ENCODE measurements at places on chromosomes 7 and 10.

DNA sequence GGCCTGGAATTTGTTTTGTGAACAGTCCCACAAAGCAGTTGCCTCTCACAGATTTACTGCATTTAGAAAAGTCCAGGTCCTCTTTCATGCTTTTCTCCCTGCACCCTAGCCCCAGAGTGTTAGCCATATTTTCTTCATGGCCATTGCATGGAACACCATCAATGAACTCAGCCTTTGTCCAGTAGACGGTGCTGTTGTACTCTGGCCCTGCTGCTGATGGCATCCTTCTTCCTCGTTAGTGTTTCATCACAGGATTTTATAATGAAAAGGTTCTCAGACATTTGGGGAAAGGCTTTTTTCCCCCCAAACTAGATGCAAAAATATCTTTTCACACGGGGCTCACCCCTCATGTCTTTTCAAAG, 93.0 kb upstream of the SLC25A13 start:
- DNase-seq: no peak

GRCh38 chr7:4461531-4461930, 220.6 kb upstream of the FOXK1 start:
- no peak for DNase-seq

DNA sequence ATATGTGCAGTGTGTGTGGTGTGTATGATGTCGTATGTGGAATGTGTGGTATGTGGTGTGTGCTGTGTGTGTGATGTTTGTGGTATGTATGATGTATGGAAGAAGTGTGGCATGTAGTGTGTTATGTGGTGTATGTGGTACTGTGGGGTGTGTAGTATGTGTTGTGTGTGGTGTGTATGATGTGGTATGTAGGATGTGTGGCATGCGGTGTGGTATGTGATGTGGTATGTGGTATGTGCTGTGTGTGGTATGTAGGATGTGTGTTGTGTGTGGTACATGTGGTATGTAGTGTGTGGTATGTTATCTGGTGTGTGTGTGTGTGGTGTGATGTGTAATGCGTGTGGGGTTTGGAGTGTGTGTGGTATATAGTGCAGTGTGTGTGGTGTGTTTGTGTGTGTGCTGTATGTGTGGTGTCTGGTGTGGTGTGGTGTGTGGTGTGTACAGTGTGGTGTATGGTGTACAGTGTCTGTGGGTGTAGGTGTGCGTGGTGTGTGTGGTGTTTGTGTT, 129.6 kb downstream of the ATP6V0E2 start:
- no peak for DNase-seq

GRCh38 chr10:71790749-71791440, 17.6 kb upstream of the VSIR start:
- DNase-seq: no peak

GRCh38 chr7:70344726-70345125, 746.5 kb downstream of the AUTS2 start:
- DNase-seq: no peak

DNA sequence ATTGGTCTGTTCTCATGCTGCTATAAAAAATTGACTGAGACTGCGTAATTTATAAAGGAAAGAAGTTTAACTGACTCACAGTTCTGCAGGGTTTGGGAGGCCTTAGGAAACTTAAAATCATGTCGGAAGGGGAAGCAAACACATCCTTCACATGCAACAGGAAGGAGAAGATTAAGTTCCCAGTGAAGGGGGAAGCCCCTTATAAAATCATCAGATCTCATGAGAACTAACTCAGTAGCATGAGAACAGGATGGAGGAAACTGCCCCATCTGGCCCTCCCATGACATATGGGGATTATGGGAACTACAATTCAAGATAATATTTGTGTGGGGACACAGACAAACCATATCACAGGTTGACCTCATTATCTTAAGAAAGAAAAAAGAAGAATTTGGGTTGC, 134.5 kb downstream of the PPP1R3A start:
- no peak for DNase-seq

DNA sequence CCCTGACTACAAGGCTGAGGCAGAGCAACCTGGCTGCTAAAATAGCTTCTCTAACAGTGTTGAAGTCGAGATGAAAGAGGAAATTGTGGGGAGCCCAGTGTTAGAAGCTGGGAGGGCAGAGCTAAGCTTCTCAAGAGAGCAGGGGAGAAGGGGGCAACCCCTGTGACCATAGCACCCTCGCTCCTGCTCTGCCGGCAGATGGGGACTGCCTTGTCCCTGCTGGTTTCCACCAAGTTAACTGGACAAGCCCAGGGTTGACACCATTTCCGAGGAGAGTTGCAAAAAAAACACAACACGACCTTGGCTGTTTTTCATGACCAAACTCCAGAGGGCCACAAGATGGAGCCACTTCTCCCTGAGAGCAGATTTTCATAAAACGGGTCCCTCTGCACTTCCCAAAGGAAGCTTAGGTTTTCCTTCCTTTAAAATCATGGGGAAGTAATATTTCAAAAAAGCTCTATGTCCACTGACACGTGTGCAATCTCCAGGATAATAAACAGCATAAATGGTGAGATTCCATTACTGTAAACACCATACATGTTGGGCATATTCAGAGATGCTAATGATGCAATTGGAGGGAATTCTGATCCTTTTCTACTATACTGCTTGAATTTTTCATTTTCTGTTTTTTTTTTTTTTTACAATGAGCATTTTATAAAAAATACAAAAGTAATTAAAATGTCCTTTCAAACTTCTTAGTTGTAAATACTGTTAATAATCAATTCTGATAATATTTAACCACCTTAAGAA, 140.4 kb downstream of the PIP4K2A start:
- no peak for DNase-seq

DNA sequence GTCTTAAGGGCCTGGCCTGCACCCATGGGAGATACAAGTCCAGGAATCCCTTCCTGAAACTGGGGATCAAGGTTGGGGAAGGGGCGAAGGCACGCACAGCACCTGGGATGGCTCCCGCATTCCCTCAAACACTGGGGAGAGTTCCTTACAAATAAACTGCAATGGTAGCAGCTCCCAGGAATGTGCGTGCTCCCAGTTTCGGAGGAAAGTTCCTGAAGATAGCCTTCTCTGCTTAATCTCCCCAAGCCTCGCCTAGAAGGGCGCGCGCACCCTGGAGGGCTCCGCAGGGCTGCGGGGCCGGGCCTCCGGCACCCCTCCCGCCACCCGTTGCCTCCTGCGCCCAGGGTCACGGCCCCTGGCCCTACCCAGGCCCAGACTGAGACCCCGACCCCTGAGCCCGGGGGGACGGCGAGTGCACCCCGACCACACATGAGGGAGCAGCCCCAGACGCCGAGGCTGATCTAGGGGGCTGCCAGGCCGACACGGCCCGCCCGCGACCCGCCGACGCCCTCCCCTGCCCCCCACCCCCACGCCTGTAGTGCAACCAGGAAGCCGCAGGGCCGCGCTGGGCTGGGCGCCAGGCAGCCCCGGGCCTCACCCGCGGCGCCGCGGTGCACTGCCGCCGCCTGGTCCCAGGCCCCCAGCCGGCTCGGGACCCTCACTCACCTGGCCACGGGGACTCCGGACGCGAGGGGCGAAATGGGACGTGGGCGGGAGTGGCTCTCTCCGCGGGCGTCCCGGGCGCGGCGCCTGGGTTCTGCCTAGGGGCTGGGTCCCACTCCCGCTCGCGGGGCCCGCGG, 460 bp downstream of the ANXA11 start:
- no peak for DNase-seq

DNA sequence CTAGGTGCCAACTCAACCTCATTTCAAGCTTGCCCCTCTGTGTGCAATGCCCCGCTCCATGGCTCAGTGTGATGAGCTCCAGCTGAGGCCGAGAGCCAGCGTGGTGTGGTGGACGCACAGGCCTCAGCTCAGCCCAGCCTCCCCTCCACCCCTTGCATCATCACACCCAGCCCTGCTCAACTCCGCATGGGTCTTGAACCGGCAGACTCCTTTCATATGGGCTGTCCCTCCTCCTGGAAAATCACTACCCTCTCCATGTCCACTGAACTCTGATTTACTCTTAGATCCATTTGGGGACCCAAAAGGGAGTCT, 16.6 kb upstream of the SLC18A3 start:
- no peak for DNase-seq

GRCh38 chr7:21866731-21867130, 79.0 kb downstream of the CDCA7L start:
- no peak for DNase-seq

DNA sequence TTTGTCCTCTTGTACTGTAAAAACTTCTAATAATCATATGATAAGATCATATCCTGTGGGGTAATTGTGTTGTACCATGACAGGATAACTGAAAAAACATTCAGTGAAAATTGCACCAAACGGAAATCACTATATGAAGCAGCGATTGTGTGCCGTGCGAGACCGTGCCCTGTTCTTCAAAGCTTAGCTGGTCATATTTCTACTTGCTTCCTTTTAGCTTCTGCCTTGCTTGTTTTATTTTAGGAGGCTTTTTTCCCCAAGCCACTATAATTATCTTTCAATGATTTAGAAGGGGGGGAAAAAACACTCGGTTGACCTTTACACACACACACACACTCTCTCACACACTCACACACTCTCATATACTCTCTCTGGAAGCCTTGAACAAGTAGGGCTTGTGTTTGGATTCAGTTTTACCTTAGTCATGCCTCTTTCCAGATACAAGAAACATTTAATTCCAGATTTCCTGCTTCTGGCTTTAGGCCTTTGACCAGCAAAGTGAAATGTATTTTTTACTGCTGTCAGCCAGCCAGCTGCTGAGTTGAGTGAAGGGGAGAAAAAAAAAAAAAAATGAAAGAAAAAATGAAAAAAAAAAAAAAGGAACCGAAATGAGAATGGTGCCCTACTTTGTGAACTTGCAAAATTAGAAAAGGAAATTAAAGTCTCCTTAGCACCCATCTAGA, 181.4 kb downstream of the ARID5B start:
- DNase-seq: no peak

GRCh38 chr10:119750391-119751230, 24.8 kb downstream of the INPP5F start:
- peak; percentile 61 for DNase-seq

DNA sequence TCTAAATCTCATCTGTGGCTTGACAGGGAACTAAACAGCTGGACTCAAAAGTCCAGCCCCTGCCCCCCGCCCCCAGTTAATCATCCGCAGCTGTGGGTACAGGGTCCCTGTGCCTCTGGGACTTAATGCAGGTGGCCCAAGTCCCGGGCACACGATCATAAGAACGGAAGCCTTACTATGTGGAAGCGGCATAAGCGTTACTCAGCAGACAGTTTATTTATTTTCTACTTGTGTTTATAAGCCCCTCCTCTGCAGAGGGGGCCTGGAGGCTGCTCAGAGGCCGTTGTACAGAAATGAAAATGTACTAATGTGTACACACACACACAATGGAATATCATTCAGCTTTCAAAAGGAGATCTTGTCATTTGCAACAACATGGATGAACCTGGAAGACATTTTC, 158.0 kb upstream of the TNS3 start:
- DNase-seq: no peak

DNA sequence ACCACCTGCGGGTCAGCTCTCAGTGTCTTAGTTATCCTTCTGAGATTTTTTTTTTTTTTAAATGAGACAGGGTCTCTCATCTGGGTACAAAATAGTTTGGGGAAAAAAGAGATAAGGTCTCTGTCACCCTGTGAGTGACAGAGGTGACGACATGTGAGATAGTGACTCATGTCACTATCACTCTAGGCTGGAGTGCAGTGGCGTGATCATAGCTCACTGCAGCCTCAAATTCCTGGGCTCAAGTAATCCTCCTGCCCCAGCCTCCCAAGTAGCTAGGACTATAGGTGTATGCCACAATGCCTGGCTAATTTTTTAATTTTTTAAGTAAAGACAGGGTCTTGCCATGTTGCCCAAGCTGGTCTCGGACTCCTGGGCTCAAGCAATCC, 10.4 kb downstream of the BLVRA start:
- DNase-seq: no peak

- no peak for DNase-seq
These were observed 54.0 kb upstream of the ABCB5 start for GRCh38 chr7:20561466-20561865.

GRCh38 chr10:61903928-61904344, 2.4 kb downstream of the ARID5B start:
- no peak for DNase-seq

DNA sequence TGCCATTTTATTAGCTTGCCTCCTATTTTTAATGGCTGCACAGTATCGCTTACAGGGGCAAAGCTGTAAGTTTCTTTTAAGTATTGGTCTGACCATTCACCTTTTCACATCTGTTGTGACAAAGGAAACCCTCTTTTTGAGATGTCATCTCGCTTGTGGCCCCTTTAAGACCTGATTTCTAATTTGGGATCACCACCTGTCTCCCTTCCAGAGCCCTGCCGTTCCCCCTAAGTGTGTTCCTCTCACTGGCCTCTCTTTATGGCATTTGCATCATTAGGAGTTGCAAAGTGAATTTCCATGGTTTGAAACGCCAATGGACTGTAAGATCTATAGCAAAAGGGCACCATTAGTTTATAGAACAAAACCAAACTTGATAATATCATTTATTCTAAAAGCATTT, 1.4 kb downstream of the EPDR1 start:
- DNase-seq: no peak

All from iPS DF 19.7 (cell line).